PC-9 (cell line): ENCODE measurements at places on chromosomes 1 and 21. TPM values are rescaled to one million over a fixed set of nuclear protein-coding genes. Genes with fewer than 3 reads are reported as not detected.

The NBPF19 gene
- total RNA-seq = 13.4 and 17.0 TPM in 2 replicates

The LDLRAD1 gene
- total RNA-seq = 1.6 TPM in 2 replicates

The LCK gene
- 2.0 and 2.6 TPM in 2 replicates for total RNA-seq

The MSH4 gene
- total RNA-seq = 0.35 and 0.50 TPM in 2 replicates

The TESK2 gene
- 13.8 and 17.5 TPM in 2 replicates for total RNA-seq

The SPRR2F gene
- total RNA-seq = not detected in 2 replicates

The EPHA2 gene
- total RNA-seq = 48.3 and 65.8 TPM in 2 replicates

DNA sequence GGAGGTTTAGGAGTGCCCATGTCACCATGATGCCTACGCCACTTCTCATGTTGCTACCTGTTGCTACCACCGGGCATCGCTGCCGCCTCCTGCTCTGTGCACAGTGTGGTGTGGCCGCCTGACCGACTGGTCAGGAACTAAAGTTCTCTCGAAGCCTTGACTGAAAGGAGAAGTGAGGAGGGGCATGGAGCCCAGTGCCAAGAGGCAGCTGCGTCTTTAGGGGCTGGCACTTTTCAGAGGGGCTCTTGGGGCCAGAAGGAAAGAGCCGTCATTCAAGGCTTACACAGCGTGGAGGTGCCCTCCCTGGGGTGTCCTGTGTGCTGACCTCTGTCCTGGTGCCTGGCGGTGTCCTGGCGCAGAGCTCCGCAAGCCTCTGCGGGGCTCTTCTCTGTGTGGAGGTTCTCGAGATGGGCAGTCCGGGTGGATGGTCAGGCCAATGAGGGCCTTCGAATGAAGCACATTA is 57.2 kb downstream of the ADARB1 start:
- H3K4me3 ChIP-seq = no peak overlapping the region
- no peak for DNase-seq
- peaks cover 9% of the 10 kb centered on the region; the same call in 1 of the 2 replicates for H3K4me1 ChIP-seq
- no peaks in the 10 kb centered on the region for H3K27me3 ChIP-seq

GRCh38 chr1:53643041-53643880 is 95.7 kb downstream of the GLIS1 start:
- no peaks in the 10 kb centered on the region for H3K4me1 ChIP-seq
- peaks cover 24% of the 10 kb centered on the region for H3K27me3 ChIP-seq
- no peaks in the 10 kb centered on the region for H3K36me3 ChIP-seq
- no peak overlapping the region for H3K27ac ChIP-seq

- no peak for DNase-seq
- H3K4me1 ChIP-seq = 0 out of 2 replicates have a peak, but pooled peaks cover 6% of the 10 kb centered on the region
- H3K27ac ChIP-seq = no peak overlapping the region
- H3K27me3 ChIP-seq = peaks cover 89% of the 10 kb centered on the region
- H3K36me3 ChIP-seq = no peaks in the 10 kb centered on the region
These were observed 157.6 kb upstream of the ARHGEF16 start for GRCh38 chr1:3296826-3297225.

DNA sequence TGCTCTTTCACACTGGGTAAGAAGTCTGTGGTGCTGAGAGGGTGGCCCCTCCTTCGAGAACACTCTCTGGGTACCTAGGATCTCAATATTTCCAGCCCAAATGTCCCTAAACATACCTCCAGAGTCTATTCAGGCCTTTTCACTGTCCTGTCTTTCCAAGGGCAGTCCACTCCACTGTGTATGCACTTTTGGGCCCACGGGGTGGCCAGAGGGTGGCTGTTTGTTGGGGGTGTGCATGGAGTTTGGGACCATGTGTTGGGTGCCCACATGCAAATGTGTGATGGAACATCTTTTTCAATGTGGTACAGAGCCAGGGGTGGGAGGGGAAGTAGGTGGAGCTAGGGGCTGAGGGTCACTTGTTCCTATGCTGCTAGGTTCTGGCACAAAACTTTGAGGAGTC is 87.5 kb downstream of the FAM78B start:
- no peak for DNase-seq
- H3K4me1 ChIP-seq = no peaks in the 10 kb centered on the region
- H3K27me3 ChIP-seq = no peaks in the 10 kb centered on the region
- no peaks in the 10 kb centered on the region for H3K36me3 ChIP-seq
- H3K27ac ChIP-seq = no peak overlapping the region

- DNase-seq = peak; percentile 56
- H3K27ac ChIP-seq = no peak overlapping the region
- H3K4me3 ChIP-seq = no peak overlapping the region
- H3K27me3 ChIP-seq = peaks cover 68% of the 10 kb centered on the region
These were observed 55.7 kb upstream of the ETV3 start for GRCh38 chr1:157193702-157194391.

DNA sequence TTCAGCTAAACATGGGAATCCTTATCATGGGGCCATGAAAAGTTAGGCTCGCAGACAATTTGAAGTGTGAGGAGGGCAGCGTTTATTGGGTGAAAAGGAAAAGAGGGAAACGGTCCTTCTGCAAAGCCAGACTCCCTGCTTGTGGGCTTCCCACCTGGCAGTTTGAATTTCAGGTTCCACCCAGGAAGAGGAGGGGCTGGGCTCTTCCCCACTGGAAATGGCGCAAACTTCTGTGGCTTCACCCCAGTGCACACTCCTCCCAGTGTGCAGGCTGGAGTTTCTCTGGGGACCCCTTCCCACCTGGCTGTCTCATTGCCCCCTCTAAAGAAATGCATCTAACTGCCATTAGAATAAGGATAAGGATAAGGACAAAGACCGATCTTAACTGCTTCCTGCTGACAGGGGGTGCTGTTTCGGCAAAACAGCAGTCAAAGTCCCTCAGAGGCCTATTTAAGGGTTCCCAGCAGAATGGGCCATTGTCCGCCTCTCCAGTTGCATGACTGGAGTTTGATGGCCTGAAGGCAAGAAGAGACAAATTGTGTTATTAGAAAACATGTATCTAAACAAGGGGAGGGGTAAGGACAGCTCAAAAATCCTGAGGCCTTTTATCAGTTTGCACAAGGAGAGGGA is 20.4 kb downstream of the AIM2 start:
- H3K27ac ChIP-seq = no peak overlapping the region
- H3K36me3 ChIP-seq = no peaks in the 10 kb centered on the region
- no peaks in the 10 kb centered on the region for H3K4me1 ChIP-seq

DNA sequence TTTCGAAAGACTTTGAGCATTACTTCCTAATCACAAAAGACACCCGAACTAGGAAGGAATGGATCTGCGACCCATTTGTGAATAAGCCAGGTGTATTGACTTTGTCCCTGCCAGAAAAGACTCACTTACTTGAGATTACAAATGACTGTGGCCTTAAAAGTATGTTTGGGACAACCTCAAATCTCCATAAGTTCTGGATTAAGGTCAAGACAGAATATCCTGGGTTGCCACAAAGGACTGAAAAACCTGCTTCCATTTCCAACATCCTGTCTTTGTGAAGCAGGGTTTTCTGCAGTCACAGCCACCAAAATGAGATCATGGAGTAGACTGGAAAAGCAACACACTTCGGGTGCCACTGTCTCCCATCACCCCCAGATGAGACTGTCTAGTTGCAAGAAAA is 537.4 kb upstream of the ZRANB2 start:
- DNase-seq = no peak
- no peak overlapping the region for H3K27ac ChIP-seq
- no peaks in the 10 kb centered on the region for H3K4me1 ChIP-seq
- no peaks in the 10 kb centered on the region for H3K36me3 ChIP-seq

- peaks cover 37% of the 10 kb centered on the region for H3K4me1 ChIP-seq
- peaks cover 6% of the 10 kb centered on the region; the same call in 1 of the 2 replicates for H3K36me3 ChIP-seq
- H3K4me3 ChIP-seq = peak within 1 kb of the TSS; percentile 70
- no peaks in the 10 kb centered on the region for H3K27me3 ChIP-seq
- DNase-seq = peak; percentile 57
- H3K27ac ChIP-seq = peak within 1 kb of the TSS; percentile 42; the same call in 1 of the 2 replicates
These were observed at the start of gene ARHGEF11 for GRCh38 chr1:157045250-157046218. Gene ARHGEF11, minus strand, starts transcription at chr1:157045742. Its CDS starts 1,412 bp downstream, at chr1:157044330.

DNA sequence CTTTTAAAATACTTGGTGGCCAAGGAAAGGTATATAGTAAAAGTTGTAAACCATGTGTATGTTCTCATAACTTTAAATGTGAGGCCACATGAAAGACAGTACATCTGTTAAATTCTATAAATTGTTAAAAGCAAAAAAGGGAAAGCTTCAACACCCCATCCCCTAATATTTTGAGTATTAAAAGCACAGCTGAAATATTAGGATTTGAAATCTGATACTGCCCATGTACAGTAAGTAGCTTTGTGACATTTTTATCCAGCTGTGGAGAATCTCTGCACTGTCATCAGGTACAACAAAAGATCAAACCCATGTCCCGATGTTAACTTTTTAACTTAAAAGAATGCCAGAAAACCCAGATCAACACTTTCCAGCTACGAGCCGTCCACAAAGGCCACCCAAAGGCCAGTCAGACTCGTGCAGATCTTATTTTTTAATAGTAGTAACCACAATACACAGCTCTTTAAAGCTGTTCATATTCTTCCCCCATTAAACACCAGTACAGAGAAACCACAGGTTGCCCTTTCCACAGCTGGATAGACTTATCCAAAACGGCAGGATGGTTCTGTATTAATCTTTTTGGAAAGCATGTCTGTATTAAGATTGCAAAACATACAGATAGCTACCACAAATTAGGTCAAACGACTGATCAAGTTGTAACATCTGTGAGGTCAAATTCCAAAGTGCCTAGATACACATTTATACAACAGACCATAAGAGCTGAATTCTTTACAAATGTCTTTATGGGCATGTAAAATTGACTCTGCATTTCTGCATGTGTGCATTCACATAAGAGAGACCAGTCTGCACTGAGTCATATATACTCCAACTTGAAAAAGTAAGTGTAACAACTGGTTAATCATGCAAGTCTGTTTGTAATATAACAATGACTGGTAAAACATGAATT is 5.2 kb downstream of the IRF2BP2 start:
- peaks cover 39% of the 10 kb centered on the region for H3K4me1 ChIP-seq
- H3K27me3 ChIP-seq = no peaks in the 10 kb centered on the region
- peaks cover 59% of the 10 kb centered on the region for H3K36me3 ChIP-seq
- peak overlapping the region; percentile 81 for H3K4me3 ChIP-seq
- no peak for DNase-seq

DNA sequence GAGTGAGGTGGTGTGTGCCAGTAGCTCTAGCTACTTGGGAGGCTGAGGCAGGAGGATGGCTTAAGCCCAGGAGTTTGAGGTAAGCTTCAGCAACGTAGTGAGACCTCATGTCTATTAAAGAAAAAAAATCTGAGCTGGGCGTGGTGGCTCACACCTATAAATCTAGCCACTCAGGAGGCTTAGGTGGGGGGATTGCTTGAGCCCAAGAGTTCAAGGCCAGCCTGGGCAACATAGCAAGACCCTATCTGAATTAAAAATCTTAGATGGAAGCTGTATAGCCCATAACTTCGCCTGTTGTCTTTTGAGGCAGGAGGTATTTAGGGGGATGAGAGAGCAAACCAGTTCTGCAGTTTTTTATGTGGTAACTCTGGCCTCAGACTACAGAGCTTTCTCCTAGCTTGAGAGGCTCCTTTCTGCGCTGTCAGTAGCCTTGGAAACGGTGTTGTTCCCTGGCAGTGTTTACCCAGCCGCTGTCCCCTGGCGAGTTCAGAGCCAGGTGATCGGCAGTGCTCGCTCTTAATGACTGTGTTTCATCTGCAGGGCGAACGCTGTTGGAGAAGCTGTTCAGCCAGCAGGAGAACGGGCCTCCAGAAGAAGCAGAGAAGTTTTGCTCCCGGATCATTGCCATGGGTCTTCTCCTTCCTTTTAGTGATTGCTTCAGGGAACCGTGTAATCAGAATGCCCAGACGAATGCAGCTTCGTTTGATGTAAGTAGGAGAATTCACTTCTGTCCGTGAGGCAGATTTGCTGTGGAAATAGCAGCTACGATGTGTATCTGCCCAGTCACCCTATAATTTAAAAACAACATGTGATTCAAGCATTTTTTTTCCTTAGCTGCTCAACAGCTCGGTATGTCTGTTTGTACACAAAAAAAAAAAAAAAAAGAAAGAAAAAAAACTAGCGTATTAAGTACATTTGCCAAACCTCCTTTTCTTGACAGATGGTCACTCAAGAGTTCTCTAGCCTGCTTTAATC is 31.2 kb downstream of the FMN2 start:
- H3K27ac ChIP-seq = no peak overlapping the region
- H3K4me1 ChIP-seq = no peaks in the 10 kb centered on the region
- H3K4me3 ChIP-seq = no peak overlapping the region
- no peaks in the 10 kb centered on the region for H3K36me3 ChIP-seq
- peak; percentile 42 for DNase-seq

DNA sequence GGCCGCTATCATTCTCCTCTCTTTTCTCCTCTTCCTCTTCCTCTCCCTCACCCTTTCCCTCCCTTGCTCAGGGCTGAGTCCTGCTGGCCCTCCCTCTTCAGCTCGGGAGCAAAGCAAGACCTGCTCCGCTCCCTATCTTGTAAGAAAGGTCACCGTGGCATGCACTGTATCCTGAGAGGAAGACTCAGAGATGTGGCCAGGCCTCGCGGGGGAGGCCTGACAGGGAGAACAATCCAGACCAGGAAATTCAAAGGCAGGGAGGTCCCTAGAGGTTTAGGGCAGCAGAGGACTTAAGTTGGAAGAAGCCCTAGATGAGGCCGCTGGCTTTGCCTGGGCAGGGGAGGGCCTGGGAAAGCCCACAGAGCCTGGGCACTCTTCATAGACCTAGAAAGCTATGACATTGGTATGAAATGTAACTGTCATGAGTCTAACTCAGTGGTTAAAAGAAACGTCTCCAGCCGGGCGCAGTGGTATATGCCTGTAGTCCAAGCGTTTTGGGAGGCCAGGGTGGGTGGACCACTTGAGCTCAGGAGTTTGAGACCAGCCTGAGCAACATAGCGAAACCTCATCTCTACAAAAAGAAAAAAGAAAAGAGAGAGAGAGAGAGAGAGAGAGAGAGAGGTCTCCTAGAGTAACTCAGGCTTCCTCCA is 14.6 kb upstream of the PTAFR start:
- peak overlapping the region; percentile 10; the same call in 1 of the 2 replicates for H3K4me3 ChIP-seq
- no peak for DNase-seq
- H3K27me3 ChIP-seq = no peaks in the 10 kb centered on the region
- H3K4me1 ChIP-seq = peaks cover 37% of the 10 kb centered on the region
- no peaks in the 10 kb centered on the region for H3K36me3 ChIP-seq

DNA sequence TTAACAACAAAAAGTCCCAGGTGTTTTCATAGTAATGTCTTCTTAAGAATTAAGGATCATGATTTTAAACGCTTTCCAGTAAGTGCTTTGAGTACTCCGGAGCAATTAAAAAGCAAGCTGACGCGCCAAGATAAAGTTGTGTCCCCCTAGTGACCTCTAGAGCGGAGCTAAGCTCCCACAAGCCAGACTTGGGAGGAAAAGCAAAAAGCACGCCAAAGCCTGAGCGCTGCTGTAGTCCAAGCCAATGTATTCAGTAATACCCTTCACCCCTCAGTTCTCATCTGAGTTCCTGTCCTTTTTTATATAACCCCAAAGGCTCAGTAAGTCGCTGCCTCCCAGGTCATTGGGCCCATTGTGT is 3.5 kb upstream of the SLC44A5 start:
- 0 out of 2 replicates have a peak, but pooled peaks cover 10% of the 10 kb centered on the region for H3K27me3 ChIP-seq
- no peak overlapping the region for H3K4me3 ChIP-seq
- H3K4me1 ChIP-seq = peaks cover 3% of the 10 kb centered on the region; the same call in 1 of the 2 replicates
- H3K27ac ChIP-seq = no peak overlapping the region
- H3K36me3 ChIP-seq = no peaks in the 10 kb centered on the region

- no peaks in the 10 kb centered on the region for H3K36me3 ChIP-seq
- no peaks in the 10 kb centered on the region for H3K27me3 ChIP-seq
- no peak for DNase-seq
- no peak overlapping the region for H3K27ac ChIP-seq
- H3K4me1 ChIP-seq = no peaks in the 10 kb centered on the region
These were observed 97.6 kb downstream of the PROX1 start for GRCh38 chr1:214085325-214085724.

- H3K27ac ChIP-seq = peak overlapping the region; percentile 100
- peak overlapping the region; percentile 10; the same call in 1 of the 2 replicates for H3K4me3 ChIP-seq
- peaks cover 52% of the 10 kb centered on the region for H3K4me1 ChIP-seq
- no peaks in the 10 kb centered on the region for H3K27me3 ChIP-seq
These were observed 71.8 kb upstream of the ERRFI1 start for GRCh38 chr1:8097908-8098307.
